ENCODE measurements at places on chromosomes 5 and 9.

DNA sequence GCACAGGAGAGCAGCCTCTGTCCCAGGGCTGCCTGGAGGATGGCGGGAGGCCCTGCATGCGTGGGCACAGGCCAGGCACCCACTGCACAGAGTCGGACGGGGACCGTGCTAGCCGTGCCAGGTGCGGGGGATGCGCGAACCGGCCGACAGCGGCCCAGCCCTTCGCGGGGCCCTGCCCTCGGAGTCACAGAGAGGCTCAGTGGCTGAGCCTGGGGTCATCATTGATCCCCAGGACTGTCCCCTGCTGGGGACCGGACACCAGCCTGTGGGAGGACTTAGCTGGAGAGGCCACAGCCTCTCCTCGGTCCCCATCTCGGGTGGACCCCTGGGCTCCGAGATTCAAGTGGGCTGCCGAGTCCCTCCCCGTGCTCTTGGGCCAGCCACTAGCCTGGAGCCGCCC is 19.1 kb upstream of the LAMC3 start:
- DNase-seq = no peak

DNA sequence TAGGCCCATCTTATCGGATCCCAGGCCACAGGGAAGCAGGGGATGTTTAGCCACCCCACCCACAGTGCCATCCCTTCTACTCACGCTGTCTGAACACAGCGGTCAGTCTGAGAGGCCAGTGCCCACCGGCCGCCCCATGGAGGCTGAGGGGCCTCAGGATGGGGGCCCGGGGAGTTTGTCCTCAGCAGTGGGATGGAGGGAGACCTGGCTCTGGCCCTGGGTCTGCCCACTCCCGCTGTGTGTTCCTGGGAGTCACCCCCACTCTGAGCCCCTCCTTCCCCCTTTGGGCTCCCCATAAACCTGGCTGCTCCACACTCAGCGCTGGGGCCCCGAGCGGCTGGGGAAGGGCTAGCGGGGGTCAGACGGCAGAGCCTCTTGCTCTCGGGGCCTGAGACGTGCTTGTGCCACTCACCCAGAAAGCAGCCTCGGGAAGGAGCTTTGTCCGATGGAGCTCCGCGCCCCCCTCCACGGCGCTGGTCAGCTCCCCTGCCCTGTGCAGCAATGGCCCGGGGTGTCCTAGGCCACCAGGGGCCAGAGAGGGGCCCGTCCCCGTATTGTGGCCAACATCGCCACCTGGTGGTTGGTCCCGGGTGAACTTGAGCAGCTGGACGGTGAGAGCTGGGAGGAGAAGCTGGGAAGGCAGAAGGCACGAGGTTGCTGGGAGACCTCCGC is 10.9 kb upstream of the LAMC3 start:
- DNase-seq = peak; percentile 42

GRCh38 chr5:43412156-43412555 is at the start of gene CCL28:
Gene CCL28 (minus strand): TSS chr5:43412391. CDS start chr5:43412316, 75 bp downstream.
- DNase-seq = no peak

- no peak for DNase-seq
These were observed 291.0 kb downstream of the FBXL17 start for GRCh38 chr5:108090946-108091345.

DNA sequence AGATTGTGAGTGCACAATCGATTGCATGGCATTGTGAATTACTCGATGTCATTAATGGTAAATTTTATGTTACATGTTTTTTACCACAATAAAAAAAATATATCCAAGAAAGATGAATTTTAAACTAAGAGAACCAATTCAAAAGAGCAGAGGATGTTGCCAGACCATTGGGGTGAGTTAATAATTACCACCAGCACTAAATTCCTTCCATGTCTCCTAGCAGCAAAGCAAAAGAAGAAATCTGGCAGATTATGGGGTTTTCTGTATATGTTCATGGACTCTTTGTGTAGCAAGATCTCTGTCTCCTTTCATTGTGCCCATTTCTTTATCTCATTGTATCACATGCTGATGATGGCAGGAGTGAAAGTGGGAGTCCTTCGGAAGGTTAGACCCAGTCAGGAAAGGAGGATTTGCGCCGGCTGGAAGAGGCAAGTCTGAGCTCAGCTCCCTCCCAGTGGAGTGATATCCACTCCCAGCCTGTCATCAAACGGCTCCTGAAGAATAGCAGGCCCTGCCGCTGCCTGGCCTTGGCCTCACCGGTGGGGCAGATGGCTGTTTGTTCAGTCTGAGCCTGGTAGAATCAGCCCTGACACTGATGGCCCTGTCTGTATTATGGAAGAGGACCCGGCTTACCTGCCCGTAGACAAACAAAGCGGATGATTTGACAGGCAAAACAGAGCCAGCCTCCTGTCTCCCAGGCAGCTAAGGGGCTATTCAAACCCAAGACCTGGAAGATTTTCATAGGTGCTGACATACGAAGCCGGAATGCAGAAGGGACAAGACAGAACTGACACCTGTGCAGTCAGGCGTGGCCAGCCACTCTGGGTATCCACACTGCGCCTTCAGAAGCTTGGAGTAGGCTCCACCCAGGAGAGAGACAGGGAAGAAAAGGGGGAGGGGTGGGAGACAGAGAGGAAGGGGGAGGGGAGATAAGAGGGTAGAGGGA is 21.9 kb upstream of the FOXE1 start:
- DNase-seq = no peak

- no peak for DNase-seq
These were observed 67.4 kb downstream of the UGCG start for GRCh38 chr9:111963995-111964394.

DNA sequence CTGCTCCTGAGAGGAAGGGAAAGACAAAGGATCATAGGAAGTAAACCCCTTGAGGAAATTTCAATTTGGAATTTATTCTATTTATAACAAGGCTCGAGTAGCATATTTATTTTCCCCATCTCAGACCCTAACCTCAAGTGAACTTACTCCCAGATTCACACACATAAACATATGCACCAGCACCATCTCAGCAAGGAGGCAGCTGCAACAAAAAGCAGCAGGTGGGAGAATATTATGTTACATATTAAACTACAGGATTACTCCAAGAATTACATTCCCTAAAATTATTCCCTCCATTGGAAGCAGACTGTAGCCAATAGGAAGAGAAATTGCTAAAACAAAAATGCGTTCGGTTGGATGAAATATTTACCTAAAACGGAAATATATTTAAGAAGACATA is 108.4 kb upstream of the PRSS3 start:
- no peak for DNase-seq

DNA sequence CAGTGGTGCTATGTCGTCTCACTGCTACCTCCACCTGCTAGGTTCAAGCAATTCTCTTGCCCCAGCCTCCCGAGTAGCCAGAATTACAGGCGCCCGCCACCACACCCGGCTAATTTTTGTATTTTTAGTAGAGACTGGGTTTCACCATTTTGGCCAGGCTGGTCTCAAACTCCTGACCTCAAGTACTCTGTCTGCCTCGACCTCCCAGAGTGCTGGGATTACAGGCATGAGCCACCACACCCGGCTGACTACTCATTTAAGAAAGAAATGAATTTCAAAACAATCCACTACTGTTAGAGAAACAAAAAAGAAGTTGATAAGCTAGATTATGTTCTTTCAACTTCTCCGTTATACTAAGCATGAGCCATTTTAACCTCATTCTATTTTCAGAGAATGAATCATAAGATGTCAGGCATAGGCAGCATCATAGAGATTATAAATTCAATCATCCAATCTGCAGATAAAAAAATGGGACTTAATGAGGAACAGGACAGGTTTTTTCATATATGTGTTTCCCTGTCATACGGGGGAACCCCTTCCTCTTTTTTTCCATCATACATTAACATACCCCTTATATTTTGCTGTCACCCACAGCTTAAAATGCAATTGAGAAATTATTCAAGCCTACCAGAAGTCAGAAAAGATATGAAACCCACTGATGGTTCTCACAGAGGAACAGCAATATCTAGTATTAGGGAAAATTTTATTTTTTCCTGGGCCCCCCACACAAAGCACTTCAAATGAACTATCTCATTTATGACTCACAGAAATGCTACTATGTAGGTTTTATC is 26.5 kb upstream of the ADRB2 start:
- no peak for DNase-seq

- peak; percentile 34 for DNase-seq
These were observed 557 bp downstream of the GNG10 start for GRCh38 chr9:111661802-111662521.

DNA sequence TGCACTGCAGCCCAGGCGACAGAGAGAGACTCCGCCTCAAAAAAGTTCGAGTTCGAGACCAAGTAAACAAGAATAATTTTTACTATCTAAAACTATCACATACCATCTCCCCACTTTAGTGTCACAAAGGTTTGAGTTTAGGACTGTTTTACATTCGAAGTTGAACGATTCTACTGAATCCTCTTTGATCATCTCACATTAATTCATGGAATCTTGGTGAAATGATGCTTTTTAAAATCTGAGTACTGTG is 715 bp upstream of the RPS6 start:
- DNase-seq = no peak

GRCh38 chr5:131367219-131367860 is 103.5 kb downstream of the CDC42SE2 start:
- DNase-seq = no peak

DNA sequence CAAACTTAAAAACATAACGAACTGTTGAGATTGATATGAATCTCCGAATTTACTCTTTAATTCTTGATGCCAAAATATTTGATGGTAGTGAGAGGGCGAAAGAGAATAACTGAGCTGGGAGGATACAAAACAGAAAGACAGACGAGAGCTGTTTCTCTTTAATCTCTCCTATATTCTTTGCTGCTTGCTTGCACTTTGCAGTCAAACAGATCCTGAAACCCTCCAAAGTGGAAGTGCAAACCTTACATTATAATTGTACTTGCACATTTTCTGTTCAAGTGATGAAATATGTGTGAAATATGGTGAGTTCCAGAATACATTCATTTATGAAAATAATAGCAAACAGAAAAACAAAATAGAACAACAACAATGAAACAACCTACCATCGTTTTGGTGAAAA is 63.8 kb downstream of the PAM start:
- no peak for DNase-seq

- peak; percentile 48 for DNase-seq
These were observed 4.8 kb downstream of the DNAJB5 start for GRCh38 chr9:34994260-34994899.
